CD4-positive, alpha-beta T cell treated with Interleukin-6 at 100 ng/mL for 8 hours (primary cell): ENCODE measurements at places on chromosomes 2 and 18.
A peak's percentile ranks its signal among the peaks of the same experiment; 100 is the strongest.

DNA sequence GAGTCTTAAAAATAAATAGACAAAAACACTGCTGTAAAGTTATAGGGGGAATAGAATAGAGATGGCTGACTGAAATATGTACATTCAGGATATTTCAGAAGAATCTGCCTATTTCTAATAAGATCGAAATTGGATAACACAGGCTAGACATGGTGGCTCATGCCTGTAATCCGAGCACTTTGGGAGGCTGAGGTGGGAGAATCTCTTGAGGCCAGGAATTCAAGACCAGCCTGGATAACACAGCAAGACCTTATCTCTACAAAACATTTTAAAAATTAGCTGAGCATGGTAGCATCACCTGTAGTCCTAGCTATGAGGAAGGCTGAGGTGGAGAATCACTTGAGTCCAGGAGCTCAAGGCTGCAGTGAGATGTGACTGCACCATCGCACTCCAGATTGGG is 146.6 kb upstream of the CCDC150 start:
- no peak for DNase-seq

DNA sequence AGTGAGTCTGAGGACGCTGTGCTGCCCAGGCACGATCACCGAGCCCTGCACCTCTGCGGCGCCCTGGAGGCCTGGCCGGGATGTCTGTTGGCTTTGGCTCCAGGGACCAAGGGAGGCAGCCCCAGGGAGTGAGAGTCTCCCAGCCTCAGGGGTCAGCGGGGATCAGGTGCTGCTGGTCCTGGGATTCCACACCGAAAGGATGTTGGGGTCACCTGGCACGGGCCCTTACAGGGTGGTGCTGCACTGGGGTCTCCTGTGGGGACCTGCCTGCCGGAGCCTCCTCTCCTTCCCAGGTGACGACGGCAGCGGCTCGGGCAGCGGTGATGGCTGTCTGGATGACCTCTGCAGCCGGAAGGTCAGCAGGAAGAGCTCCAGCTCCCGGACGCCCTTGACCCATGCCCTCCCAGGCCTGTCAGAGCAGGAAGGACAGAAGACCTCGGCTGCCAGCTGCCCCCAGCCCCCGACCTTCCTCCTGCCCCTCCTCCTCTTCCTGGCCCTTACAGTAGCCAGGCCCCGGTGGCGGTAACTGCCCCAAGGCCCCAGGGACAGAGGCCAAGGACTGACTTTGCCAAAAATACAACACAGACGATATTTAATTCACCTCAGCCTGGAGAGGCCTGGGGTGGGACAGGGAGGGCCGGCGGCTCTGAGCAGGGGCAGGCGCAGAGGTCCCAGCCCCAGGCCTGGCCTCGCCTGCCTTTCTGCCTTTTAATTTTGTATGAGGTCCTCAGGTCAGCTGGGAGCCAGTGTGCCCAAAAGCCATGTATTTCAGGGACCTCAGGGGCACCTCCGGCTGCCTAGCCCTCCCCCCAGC is 30.5 kb downstream of the GPC1 start:
- DNase-seq: no peak

- peak; percentile 71 for DNase-seq
Observed at GRCh38 chr2:74515981-74516633, 1.9 kb downstream of the TLX2 start.

DNA sequence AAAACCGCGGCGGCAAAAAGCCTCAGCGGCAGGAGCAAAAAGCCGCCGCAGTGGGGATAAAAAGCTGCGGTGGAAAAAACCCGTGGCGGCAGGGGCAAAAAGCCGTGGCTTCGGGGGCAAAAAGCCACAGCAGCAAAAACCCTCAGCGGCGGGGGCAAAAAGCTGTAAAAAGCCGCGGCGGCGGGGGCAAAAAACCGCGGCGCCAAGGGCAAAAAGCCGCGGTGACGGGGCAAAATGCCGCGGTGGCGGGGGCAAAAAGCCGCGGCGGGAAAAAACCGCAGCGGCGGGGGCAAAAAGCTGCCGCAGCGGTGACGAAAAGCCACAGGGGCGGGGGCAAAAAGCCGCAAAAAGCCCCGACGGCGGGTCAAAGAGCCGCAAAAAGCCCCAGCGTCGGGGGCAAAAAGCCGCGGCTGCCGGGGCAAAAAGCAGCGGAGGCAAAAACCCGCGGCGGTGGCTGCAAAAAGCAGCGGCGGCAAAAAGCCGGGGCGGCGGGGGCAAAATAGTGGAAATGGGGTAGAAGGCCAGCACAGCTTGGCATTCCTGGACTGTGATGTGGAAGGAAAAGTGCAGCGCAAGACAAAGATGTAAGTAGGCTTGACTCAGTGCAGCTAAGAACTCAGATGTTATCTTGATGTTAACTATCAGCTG is 151.8 kb downstream of the ANKRD30BL start:
- DNase-seq: no peak

DNA sequence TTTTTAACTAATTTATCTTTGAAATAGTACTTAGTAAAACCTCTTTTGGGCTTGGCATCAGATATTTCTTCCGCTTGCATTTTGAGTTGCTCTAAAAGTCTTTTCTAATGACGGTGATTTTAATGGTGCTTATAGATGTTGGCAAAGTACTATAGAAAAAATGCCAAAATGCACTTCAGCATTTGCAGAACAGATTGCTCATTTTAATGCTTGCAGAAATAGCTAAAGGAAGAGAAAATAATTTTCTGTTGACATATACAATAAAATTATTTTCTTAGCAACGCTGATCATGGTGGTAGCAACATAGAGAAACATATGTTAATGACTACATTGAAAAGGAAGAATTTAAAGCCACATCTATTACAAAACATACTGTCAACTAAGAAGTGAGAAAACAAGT is 170.7 kb downstream of the STK39 start:
- DNase-seq: no peak

GRCh38 chr2:207515671-207516070 is 14.1 kb upstream of the CREB1 start:
- DNase-seq: no peak

- DNase-seq: no peak
Observed at GRCh38 chr18:78981394-78981831, 1.8 kb downstream of the SALL3 start.

DNA sequence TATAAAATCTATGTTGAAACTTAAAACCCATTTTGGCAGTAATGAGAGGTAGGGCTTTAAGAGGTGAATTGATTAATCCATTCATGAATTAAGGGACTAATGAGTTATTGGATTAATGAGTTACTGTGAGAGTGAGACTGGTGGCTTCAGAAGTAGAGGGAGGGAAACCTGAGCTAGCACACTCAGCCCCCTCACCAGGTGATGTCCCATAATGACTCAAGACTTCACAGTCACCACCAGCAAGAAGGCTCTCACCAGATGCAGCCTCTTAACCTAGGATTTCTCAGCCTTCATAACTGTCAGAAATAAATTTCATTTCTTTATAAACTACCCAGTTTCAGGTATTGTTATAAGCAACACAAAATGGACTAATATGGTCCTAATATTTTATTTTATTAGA is 621.7 kb upstream of the ACVR2A start:
- DNase-seq: no peak

DNA sequence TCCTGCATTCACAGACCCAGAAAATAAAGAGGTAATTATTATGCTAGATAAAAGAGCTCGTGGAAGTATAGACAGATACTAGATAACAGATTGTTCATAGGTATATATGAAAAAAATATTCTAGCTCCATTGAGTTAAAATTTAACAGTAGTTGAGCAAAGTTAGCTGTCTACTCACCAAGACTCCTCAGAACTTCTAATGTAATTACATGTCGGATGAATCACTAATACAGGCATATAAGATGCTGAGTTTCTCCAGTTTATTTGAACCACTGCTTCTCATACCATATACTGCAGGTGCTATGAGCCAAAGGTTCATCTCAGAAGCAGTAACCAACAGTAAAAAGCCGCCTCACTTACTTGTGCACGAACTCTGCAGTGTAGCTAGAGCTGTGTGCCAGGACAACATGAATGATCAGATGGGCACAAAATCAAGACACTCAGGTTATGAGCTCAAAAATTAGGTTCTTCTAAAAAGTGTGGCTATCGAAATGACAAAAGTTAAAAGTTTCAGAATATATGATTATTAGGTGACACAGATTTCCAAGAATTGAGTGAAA is 373.4 kb downstream of the NCKAP5 start:
- no peak for DNase-seq

- no peak for DNase-seq
Observed at GRCh38 chr2:20877960-20878359, 55.1 kb upstream of the LDAH start.

DNA sequence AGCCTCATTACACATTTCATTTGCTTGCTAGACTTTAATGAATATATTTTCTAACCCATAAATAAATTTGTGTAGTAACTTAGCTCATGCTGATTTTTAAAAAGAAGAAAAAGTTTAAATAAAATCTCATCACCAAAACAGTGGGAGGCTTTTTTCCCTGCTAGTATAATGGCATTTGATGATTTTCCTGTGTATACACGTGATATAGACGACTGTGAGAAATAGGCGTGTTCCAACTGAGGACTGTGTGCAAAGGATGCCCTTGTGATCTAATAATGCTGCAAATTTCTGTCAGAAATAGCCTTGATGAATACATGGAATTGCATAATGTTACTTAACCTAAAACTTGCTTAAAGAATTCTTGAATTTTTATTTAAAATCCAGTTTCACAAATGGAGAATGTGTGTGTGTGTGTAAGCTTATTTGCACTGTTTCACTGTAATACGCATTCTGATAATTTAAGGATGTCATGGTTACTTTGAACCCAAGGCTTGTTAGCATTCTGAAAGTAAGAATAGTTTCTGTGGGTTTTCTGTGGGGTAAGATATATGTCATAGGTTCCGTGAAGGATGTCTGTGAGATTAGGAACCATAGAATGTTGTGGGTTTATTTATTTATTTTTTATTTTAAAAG is 178.0 kb downstream of the DLGAP1 start:
- DNase-seq: no peak

GRCh38 chr2:218047536-218048225 is 21.4 kb upstream of the RUFY4 start:
- DNase-seq: no peak

DNA sequence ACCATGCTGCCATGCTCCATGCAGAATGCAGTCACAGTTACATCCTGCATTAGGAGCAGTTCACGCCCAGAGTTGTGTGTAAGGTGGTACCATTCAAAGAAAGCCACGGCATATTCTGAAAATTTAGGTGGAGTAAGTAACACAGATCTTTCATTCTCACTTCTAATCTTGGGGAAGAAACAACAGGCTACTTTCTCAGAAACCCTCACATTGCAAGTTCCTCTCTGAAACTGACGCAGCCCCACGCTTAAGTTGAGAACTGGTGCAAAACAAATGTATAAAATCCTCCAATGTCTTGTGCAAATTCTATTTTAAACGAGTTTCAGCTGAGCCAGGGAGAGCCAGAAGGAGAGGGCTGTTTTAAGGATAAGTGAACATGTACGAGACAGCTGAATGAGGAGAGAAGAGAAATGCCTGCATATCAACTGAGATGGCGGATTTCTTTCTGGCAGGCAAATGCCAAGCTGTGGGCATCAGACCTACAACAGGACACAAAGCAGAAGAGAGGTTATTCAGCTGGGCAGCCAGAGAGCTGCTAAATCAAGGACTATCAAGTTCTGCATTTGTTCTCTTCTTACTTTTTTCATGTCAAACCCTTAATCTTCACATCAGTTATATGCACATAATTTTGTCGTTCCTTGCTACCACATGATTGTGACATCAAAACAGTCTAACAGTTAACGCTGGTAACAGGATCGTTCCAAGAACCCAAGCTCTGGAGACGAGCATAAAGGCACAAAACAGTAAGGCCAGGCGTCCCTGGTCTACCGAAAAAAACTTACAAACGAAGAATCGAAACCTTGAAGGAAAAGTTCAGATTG is 6.4 kb downstream of the ARL4C start:
- DNase-seq: peak; percentile 52

DNA sequence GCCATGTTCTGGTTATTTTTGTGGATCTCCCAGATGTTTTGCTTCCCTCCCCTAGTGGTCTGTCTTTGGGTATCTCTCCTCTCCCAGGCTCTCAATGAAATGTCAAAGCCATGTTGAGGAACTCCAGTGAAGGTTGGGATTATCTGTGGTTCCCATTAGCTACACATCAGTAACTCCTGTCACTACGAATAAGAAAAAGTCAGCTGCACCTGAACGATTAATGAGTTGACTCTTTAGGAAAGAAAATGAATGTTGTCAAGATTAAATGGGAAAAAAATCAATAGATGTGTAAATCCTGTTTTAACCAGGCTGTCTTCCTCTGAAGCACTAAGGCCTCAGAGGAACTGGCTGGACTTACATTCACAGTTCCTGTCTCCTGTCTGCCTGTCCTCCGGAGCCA is 94.0 kb upstream of the DAPL1 start:
- no peak for DNase-seq

DNA sequence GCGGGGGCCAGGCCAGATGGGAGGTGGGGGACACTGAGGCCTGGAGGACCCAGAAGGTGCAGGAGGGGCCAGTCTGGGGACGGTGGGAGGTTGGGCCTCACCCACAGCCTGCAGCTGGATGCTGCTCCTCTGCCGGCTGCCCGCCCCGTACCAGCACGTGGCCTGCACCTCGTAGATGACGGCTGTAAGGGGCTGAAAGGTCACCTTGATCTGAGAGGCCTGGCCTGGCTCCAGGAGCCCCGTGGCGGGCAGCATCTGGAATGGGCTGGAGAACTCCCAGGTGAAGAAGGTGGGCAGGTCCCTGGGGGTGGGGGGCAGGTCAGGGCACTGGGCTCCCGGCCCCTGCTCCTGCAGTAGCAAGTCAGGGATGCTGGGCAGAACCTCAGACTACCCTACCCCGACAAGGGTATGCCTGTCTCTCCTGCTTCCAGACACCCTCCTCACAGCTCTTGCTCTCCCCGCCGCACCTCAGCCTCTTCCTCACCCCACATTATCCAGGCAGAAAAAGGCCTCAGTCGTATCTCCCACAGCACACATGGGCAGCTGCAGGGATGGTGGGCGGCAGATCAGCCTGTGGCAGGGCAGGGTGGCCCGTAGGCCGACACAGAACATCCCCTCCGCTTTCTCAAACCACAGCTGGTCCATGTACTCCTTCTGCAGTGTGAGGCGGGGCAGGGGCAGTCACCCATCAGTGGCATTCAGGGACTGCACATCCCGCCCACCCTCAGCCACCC is 10.1 kb downstream of the CFAP65 start:
- no peak for DNase-seq

DNA sequence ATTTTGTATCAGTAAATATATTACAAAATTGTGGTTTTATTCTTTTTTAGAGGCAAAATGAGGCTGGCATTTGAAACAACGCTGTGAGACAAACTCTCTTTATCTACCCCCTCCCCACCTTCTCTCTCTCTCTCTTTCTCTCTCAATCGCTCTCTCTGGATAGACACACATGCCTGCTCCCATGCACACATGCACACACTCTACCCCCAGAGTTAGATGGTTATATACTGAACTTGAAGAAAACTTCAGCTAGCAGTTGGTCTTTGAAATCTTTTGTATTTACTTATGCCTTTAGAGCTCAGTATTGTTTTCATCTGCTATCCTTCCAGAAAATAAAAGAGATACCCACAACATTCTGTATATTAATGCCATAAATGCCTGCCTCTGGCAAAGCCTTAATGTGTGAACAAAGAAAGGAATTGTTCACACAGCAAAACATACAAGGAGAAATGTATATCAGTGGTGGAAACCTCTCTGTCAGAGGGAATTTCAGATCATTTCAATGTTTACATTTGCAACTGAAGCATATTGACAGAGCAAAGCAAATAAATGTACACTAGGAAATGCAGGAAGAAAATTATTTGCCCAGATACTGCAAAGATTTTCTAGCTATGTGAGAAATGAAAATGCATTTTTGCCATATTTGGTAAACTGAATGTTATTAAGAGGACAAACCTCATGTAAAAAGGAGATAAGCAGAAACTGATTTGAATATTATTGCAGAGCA is 217.0 kb upstream of the UBE2E3 start:
- no peak for DNase-seq

- DNase-seq: no peak
Observed at GRCh38 chr2:157698430-157698829, 69.8 kb upstream of the ACVR1C start.

- no peak for DNase-seq
Observed at GRCh38 chr2:55408098-55408882, 11.4 kb downstream of the CCDC88A start.
